Stimulated activated CD8-positive, alpha-beta memory T cell treated with anti-CD3 and anti-CD28 coated beads, Interleukin-7, amount 100 ng/mL, for 24 hours (primary cell): ENCODE measurements at places on chromosomes 13 and 19.

- DNase-seq, result no peak
These were observed 202.1 kb upstream of the GPR12 start for GRCh38 chr13:26962671-26963070.

GRCh38 chr19:37869766-37870340 is 36.5 kb downstream of the WDR87 start:
- DNase-seq, result no peak

- DNase-seq, result no peak
These were observed 64.8 kb downstream of the MLLT1 start for GRCh38 chr19:6214881-6215541.

DNA sequence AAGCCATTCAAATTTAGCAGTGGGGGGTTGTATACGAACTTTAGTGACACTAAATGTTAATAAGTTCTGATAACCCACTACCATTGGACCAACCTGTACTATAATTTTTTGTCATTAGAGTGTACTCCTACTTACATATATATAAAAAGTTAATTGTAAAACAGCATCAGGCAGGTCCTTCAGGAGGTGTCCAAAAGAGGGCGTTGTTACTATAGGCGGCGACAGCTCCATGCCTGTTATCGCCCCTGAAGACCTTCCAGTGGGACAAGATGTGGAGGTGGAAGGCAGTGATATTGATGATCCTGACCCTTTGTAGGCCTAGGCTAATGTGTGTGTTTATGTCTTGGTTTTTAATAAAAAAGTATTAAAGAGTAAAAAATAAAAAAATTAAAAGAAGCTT is 27.5 kb downstream of the SPRYD7 start:
- no peak for DNase-seq

- no peak for DNase-seq
These were observed 231.3 kb downstream of the TBC1D4 start for GRCh38 chr13:75250526-75251178.

DNA sequence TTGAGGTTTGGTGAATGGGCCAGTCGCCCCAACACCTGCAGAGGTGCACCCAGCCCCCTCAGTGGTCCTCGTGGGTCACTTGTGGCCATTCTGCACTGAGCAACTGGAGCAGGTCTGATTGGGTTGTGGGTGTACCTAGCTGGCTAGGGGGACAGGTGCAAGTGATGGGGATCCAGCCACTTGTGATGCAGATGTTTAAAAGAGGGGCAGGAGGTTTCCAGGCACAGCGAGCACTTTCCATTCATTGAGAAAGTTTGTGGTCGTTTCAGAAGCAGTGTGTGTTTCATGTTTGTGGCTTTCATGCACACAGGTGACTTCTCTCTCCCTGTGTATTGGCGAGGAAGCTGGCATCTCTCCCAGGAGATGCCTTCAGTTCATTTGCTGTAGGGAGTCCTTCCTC is 34.7 kb downstream of the TSSK6 start:
- DNase-seq, result no peak

- DNase-seq, result no peak
These were observed 394.1 kb upstream of the SLITRK6 start for GRCh38 chr13:86193281-86193680.

DNA sequence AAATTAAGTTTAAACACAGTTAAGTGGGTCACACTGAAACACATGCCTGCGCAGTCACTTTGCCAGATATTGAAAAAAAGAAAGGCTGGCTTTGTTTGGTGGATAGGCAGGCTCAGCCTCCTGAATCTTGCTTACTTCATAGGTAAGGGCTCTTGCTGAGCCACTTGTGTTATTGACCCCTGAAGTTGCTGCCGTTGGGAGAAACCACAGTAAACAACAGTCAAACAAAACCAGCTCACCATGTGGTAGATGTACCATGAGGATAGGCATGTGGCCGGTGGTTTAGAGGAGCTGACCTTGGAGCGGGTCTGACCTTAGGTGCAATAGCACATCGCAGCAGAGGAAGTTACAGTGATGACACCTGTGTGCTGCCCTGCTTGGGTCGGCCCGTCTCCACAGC is 52.2 kb downstream of the SPATA13 start:
- DNase-seq, result no peak

DNA sequence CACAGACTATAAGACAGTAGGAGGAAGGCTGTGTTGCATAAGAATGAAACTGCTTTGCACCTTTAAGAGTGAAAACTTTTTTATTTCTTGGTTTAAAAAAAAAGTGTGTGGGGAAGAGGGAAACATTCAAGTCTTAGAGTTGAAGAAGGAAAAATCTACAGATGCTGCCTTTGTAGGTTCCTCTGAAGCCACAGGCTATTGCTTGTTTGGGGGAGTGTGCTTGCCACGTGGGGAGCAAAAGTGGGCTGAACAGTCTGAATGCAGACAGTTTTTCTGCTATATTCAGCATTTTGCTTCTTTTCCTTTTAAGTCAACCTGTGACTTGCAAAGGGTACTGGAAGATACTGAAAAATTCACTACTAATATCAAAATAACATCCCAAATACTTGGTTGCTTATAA is 36.9 kb downstream of the EFNB2 start:
- no peak for DNase-seq

DNA sequence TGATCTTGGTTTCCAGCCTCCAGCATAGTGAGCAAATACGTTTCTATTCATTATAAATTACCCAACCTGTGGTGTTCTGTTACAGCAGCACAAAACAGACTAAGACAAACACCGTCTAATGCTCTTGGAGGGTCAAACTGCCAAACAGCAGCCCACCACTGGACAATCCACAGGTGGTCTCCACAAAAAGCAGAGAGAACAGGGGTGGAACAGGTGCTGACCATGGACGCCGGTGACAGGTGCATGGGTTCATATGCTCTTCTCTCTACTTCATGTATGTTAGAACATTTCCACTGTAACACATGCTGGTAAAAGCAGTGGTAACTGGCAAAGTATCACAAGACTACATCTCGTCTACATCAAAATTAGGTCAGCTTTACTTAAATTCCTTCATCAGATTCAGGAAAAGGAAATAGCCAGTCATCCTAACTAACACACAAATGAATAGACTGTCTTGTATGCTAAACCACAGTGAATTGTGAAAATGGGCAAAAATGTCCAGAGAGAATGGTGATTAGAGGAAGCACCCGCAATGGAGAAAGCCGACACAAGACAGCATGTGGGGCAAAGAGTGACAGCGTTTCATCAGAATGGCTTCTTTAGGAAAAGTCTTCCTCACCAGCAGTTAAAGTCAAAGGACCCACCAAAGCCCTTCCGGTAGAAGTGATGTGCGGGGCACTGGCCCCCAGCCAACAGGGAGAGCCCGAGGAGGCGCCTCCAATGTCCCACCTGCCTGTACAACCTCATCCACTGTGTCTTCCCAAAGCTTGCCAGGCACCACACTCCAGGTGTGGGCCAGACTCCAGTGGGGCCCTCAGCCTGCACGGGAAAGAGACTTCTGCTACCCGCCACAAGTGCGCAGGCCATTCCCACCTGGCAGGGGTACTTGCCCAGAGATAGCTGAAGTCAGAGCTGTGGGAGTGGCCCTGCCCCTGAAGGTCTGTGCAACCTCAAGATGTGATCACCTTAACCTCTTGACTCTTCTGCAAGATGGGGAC is 6.5 kb downstream of the CARS2 start:
- no peak for DNase-seq

DNA sequence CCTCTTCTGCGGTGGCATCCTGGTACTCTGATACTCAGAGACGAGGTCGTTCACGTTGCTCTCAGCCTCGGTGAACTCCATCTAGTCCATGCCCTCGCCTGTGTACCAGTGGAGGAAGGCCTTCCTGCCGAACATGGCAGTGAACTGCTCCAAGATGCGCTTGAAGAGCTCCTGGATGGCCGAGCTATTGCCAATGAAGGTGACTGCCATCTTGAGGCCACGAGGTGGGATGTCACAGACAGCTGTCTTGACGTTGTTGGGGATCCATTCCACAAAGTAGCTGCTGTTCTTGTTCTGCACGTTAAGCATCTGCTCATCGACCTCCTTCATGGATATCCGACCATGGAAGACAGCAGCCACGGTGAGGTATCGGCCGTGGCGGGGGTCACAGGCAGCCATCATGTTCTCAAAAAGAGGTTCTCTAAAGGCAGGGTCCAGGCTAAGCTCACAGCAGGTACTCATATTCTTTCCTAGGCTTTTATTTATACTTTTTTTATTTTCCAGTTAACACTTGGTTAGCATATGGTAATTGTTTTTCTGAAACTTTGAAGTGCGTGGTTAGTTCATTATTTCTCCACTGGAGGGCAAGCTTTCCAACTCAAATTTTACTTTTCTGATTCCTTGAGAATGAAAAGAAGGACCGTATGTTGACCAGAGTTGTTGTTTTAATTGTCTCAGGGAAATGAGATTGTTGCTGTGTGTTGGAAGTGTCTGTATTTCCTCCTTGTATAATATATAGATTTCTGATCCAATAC is 72.4 kb upstream of the RGCC start:
- DNase-seq, result no peak

DNA sequence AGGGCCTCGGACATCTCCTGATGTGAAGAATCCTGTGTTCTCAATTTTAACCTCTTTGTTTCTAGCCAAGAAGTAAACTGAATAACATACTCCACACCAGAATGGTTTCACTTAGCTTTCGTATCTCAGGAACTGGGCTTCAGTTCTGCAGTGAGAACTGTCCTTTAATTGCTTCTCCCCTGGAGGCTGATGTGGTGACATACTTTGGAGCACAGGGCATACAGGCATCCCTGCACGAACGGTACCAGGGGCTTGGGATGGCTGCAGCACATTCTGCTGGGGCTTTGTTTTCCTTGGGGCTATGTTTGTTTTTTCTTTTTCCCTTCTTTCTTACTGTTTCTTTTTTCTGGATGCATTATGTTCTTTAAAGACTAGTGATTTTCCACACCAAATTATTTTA is 230.5 kb downstream of the TM9SF2 start:
- no peak for DNase-seq

GRCh38 chr13:80131204-80131603 is 209.7 kb downstream of the SPRY2 start:
- no peak for DNase-seq

DNA sequence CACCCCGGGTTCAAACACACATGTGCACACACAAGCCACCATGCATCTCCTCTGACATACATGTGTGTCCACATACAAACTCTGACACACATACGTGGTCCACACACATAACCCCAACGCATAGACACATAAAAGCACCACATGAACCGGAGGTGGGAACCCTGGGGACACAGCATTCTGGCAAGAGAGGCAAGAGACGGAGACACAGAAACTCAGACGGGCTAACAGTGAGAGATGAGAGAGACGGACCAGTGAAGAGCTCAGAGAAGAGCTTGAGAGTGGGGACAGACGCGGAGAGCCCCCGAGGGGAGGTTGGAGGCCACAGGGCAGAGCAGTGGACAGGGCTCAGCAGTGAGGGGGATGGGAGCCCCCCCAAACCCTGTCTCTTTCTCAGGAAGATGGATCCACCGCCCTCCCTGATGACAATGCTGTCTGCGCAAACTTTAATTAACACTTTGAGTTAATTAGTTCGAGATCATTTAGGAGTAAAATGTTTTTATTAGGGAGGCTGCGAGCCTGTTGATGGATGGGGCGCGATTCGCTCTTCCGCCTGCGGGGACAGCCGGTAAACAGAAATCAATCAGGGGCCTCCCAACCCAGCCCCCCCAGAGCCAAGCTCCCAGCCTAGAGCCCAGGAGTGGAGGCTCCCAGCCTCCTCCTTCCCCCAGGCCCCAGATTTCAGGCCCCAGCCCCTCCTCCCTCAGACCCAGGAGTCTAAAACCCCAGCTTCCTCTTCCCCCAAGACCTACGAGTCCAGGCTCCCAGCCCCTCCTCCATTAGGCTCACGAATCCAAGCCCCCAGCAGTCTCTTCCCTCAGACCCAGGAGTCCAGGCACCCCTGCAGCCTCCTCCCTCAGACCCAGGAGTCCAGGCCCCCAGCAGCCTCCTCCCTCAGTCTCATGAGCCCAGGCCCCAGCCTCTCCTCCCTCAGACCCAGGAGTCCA is 9.5 kb upstream of the ERFL start:
- DNase-seq, result no peak

DNA sequence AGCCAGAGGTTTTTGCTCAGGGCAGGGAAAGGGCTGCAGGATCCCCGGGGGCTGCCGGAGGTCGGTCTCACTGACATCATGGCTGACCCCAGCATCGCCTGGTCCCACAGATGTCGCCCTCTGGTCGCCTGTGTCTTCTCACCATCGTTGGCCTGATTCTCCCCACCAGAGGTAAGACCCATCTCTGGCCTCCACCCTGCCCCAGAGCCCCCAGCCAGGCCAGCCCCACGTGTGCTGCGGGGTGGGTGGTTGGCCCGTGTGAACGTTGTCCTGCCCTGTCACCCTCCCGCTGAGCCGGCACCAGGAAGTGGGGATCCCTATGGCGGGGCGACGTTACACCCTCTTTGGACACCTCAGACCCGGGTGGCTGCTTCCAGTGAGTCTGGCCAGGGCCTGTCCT is 906 bp downstream of the FXYD5 start:
- no peak for DNase-seq

DNA sequence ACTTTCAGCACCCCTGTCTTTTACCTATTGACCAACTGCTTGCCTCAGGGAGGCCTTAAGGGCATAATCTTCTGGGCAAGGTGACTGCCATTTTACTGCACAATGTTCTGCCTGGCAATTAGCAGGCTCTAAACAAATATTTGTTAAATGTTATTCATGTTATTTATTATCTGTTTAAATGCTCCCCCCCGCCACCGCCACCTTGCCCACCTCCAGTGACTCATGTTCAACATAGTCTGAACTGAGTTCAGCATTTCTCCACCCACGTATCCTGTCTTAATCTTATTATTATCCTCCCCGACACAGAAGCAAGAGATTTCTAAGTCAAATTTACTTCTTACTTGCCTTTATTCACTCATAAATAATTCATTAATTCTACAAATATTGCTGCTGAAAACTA is 144.8 kb downstream of the LIG4 start:
- no peak for DNase-seq

- no peak for DNase-seq
These were observed 49.0 kb upstream of the OXGR1 start for GRCh38 chr13:97043302-97043701.

DNA sequence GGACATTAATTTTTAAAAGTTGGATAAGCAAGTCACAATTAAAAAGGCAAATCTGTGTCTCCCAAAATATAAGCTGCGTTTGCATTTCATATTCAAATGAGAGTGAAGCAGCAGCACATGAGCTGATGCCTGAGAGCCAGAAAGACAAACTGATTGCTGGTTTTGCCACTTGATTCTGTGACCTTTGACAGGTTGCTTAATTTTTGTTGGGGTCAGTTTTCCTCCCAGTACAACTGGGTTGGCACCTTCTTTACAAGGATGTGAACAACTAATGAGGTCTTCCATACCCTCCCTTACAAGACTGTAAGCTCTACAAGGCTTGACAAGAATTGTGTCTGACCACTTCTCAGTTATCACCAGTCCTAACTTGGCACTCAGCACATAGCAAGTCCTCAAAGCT is 8.1 kb upstream of the KLF12 start:
- DNase-seq, result no peak

DNA sequence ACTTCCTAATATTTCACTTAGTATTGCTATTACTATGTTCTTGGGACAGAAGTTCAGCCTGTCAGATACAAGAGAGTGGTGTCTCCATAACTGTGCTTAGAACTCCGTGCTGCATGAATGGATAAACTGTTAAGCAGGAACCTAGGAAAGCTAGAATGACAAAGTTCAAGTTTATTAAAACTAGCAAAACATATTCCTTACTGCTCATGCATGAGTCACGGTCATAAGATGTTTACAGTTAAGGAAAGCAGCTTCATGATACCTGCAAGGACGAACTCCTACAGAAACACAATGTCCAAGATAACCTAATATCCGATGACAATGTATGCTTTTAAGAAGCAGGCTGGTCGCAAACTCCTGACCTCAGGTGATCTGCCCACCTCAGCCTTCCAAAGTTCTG is 6.0 kb upstream of the ZNF765 start:
- DNase-seq, result no peak
